ENCODE measurements at places on chromosomes 7 and 10.

DNA sequence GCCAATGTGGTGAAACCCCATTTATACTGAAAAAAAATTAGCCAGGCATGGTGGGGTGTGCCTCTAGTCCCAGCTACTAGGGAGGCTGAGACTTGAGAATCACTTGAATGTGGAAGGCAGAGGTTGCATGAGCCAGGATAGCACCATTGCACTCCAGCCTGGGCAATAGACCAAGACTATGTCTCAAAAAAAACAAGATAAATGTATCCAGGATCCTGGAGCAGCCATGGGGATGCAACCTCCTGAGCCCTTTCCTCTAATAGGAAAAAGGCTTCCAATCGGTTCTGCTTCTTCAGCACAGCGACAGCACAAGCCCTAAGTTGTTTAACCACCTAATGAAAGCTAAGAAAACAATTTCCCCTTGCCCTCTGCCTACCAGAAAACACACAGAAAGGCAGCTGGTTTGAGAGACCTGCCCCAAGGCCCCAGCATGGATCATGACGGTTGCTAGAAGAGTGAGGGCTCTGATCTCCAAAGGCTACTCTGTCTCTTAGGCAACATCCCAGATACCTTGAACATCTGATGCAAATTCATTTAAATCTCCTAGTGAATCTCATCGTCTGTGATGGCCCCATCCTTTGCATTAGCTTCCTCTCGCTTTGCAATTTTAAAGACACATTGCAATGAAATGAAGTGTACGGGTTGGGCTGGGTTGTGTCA lies 220.8 kb downstream of the ARHGAP21 start:
- DNase-seq: no peak

DNA sequence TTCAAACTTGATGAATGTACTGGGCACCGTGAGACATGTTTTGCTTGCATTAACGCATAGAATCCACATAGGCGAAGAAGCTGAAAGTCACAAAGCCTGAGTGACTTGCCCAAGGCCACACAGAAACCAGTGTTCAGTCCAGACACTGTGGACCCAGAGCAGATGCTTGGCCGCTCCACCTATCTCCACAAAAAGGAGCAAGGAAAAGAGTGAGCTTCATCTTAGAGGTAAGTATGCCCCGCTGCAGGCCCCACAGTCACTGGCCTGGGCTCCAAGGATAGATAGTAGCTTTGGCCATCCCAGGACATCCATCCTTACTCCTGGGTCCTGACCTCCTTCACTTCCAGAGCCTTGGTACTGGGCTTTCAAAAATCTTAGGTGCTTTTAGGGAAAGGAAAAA lies 60.1 kb upstream of the SAMD8 start:
- DNase-seq: no peak

- DNase-seq: no peak
Measured at GRCh38 chr10:35895331-35895730, 253.2 kb upstream of the FZD8 start.

DNA sequence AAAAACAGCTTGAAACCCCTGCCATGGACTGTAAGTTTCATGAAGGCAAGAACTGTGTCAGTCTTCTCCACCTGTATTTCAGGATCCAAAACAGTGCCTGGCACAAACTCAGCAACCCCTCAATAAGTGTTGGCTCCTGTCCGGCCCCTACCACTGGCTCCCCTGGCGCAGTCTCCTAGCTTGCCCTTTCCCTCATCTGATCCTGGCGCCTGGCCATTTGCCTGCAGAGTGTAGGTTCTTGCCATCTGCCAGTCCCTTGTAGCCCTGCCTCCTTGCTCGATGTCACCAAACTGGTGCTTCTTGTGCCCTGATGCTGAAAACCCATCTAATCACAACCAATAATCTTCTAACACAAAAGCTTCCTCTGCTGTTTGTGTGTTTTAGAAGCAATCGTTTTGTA lies 60.4 kb downstream of the LGI1 start:
- DNase-seq: no peak

DNA sequence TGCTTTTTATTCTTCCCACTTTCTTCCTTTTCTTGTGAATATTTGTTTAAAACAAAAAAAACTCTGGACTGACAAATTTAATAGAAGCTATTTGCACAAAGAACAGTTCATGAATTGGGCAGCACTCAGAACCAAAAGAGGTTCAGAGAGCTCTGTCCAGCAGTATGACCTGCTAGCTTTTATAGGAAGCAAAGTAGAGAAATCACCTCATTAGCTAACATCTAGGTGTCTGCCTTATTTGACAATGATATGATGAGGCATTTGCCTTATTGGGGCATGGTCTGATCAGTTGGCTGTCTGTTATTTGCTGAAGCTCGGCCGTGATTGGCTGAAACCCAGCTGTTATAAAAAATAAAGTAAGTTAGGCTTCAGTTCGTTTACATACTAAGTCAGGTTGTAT lies 819 bp upstream of the TRIM4 start:
- no peak for DNase-seq

DNA sequence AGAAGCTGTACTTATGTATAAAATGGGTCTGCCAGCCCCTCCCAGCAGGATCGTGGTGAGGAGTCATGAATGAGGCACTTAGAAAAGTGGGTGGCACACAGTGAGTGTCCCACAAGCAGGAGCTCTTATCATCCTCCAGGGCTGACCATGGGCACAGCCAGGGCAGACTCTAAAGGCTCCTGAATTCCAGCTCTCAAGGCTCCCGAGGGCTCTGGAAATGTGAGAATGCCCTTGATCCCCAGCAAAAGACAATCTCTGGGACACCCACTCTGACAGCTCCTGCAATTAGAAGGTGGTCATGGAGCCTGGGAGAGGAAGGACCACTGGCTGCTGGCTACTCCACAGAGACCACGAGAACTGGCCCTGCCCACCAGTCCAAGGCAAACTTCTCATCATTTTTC lies 1.6 kb downstream of the VSTM4 start:
- DNase-seq: no peak

DNA sequence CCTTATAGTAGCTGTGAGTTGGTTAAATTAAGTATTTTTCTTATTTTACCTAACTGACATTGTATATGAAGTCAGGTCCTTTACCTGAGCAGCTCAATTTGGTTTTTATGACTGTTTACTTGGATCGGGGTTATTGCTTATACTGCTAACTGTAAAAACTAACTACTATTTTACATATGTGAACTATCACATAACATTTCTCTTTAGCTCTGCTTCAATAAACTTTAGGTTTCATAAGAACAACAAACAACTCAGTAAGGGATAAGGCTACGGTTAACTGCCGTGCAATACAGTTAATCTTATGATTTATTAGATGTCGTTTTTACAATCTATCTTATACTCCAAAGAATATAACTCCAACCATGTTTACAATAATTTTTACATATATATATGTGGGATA lies 480.2 kb downstream of the PARD3 start:
- DNase-seq: no peak

- no peak for DNase-seq
Measured at GRCh38 chr10:50846753-50847152, 38.7 kb downstream of the A1CF start.

GRCh38 chr10:1462994-1463633 lies 274.2 kb downstream of the ADARB2 start:
- no peak for DNase-seq

GRCh38 chr10:108037061-108037460 lies 872.6 kb upstream of the SORCS1 start:
- no peak for DNase-seq

- DNase-seq: no peak
Measured at GRCh38 chr10:64206409-64206808, 685.2 kb downstream of the REEP3 start.

DNA sequence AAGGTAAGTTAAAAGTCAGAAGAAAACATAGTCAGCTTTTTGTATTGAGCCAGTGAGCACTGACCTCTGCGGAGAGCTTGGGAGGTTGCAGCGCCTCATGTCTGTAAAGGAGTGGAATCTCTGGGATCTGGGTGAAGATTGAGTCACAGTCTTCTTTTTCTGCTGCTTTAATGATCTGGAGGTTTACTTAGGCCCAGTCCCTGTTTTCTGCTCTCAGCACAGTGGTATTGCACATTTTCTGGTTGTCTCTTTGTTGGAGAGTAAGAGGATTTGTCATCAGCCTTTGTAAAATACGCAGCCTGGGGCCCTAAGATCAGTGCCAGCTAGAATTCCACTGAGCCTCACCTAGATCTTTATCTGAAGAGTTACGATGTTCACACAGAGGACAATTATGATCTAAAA lies 58.3 kb upstream of the GJD4 start:
- DNase-seq: no peak

Measured in stimulated activated CD4-positive, alpha-beta T cell treated with anti-CD3 and anti-CD28 coated beads, Interleukin-4, amount 100 ng/mL, for 48 hours (primary cell).